ENCODE measurements at places on chromosomes 3 and 15.
A peak's percentile ranks its signal among the peaks of the same experiment; 100 is the strongest.

GRCh38 chr3:77686560-77686959, 646.7 kb downstream of the ROBO2 start:
- DNase-seq = no peak

- peak; percentile 29 for DNase-seq
Measured at GRCh38 chr15:89361451-89362202, 27.0 kb upstream of the POLG start.

DNA sequence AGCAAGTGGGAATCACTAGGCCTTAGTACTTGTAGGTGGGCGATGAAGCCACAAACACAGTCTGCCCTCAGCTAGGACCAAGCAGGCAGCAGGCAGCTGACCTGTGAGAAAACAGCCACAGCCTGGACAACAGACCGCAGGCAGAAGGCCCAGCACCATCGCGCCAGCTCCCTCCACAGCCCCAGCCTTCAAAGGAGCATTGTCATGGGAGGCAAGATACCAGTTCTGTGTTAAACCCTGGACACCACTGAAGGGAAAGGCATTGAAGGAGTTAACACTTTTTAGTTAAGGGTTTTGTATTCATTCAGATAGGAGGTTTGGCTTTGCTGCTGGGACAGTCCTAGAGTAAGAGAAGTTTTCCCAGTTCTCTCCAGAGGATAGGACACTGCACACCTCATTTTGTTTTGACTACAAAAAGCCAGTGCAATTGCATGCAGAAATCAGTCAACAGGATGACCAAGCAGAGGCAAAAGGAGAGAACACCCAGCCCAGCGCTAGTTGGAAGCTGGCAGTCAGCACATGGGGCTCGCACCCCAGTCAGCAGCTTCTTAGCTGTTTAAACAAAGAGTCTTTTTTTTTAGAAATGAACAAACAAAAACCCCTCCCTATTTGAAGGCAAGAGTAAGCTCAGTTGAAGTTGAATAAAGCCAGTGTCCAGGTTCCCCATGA, 286.1 kb upstream of the TPM1 start:
- DNase-seq = no peak

DNA sequence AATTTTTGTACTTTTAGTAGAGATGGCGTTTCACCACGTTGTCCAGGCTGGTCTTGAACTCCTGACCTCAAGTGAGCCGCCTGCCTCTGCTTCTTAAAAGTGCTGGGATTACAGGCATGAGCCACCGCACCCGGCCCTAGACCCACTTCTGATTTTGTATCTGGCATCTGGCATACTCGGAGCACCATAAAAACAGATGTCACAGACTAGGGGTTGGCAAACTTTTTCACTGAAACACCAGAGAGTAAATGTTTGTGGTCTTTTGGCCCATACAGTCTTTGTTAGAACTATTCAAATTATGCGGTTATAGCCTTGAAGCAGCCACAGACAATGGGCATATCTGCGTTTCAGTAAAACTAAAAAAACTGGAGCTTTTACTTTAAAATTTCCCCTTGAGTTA, 110.7 kb downstream of the TJP1 start:
- no peak for DNase-seq

- no peak for DNase-seq
Measured at GRCh38 chr3:109678600-109678999, 341.3 kb upstream of the DPPA4 start.

GRCh38 chr3:150222691-150223489, 185.2 kb upstream of the TSC22D2 start:
- DNase-seq = no peak

DNA sequence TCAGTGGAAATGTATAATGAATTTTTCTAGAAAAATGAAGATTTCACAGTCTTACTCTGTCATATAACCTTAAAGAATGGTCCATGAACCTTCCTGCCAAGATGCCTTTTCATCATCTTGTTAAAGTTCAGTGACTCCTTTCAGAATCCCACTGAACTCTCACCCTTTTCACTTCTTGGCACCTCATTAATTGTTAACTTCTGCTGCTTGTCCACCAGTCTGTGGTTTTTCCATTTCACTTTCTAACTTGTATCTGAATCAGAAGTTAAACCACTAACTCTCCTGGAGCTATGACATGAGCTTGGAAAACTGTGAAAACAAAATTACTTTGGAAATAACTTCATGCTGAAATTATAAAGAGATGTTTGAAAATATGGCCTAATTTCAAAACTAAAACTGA, 281.2 kb upstream of the ALCAM start:
- no peak for DNase-seq

- DNase-seq = no peak
Measured at GRCh38 chr3:39185959-39186691, 6.3 kb downstream of the XIRP1 start.

GRCh38 chr3:49616061-49616460, 58.1 kb upstream of the APEH start:
- no peak for DNase-seq

DNA sequence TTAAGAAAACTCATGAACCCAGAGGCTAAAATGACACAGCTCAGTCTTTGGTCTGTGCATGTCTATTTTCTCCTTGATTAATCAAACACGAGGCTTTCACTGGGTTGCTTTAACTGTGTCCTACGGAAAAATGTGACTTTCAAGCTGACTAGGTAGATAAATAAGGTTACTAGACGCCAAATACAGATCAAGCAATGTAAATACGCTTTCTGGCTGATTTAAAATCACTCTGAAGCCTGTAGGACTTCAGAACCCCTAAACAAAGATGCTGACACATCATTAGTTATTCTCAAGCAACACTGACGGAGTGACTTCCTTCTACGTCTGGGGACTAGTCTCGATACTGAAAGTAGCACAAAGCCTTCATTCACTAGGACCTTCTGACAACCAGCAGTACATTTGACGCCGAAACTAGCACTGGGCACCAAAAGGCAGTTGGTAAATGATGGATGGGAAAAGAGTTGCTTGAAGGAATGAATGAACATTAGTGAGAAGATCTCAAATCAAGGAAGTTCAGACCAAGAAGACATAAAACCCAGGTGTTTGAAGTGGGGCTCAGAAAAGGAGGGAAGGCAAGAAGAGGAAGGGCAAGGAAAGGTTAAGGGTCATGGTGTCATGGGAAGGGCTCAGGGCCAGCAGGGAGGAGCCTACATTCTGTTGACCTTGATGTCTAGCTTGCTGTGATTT, 67.1 kb upstream of the CDV3 start:
- DNase-seq = no peak

DNA sequence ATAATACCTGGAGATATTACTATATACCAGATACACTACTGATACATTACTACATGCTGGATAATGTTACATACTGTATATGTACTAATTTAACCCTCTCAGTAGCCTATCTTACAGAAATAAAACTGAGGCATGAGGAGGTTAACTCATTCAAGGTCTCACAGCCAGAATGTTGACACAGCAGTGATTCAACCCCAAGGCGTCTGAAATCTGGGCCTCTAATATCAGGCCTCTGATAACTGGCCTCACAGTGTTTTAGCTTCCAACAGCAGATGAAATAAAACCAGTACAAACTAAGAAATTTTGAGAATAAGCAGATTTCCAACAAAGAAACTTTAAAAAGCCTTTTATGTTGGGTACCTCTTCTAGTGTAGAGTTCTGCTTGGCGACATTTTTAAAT, 23.4 kb downstream of the DZIP1L start:
- DNase-seq = no peak

- no peak for DNase-seq
Measured at GRCh38 chr3:122067214-122067550, 12.0 kb downstream of the CD86 start.

DNA sequence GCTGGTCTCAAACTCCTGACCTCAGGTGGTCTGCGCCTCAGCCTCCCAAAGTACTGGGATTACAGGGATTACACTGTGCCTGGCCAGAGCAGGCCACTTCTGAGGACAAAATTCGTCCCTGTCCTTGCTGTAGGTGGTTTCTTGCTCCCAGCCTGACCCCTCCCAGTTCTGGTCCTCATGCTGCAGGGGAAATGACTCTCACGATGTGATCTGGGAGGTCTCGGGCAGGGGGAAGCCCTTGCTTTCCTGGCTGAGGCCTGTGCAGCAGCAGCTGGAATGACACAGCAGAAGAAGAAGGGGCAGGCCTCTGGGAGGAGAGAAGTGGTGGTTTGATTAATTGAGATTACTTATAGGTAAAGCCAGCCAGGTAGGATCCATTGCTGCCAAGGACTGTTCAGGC, 39.3 kb downstream of the MEGF11 start:
- DNase-seq = no peak

- no peak for DNase-seq
Measured at GRCh38 chr3:33312361-33312760, 35.1 kb downstream of the FBXL2 start.

DNA sequence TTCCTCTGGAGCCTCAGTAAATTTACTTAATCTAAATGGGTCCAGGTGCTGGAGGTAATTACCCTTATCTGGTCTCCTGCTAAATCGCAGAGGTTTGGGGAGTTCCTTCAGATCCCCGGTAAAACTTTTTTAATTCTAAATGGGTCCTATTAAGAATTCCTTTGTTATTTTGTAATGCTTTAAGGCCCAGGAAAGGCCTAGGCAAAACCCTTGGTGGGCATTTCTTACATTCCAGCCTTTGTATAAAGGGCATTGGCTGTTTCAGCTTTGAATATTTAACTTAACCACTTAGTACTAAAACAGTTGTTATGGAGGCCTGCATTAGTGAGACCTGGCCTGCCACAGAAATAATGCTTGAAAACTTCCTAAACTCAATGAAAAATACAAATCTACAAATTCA, 14.9 kb upstream of the ZNF662 start:
- no peak for DNase-seq

DNA sequence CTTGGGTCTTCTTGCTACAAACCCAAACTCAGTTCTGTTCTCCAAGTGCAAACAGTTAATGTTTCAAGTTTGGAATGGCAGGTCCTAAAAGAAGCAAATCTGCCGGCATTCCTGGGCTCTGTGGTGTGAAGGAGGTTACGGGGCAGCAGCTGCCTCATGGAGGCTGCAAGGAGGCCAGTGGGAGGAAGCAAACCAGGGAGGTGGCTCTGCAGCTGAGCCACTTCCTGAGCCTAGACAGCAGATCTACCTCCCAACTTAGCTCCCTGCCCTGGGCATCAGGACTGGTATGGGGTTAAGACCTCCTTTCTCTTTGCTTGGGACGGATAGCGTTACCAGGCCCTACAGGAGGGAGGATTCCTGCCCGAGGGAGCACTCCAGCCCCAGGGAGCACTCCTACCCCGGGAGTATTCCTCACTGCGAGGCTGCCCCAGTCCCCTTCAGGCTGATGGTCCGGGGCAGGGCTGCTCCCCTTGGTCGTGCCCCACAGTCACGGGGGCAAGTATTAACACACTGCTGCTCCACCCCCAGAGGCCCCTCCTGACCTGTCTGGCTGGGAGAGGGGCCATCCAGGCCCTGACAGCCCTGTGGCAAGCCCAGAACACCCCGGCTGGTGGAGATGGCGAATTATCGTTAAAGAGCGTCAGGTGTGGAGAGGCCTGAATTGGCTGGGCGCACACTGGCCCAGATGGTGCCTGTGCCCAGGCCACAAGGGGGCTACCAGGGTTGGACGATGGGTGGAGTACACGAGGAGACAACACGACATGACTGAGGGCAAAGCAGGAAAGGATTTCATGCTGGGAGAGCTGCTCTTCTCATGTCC, 129.9 kb downstream of the ATP10A start:
- no peak for DNase-seq

DNA sequence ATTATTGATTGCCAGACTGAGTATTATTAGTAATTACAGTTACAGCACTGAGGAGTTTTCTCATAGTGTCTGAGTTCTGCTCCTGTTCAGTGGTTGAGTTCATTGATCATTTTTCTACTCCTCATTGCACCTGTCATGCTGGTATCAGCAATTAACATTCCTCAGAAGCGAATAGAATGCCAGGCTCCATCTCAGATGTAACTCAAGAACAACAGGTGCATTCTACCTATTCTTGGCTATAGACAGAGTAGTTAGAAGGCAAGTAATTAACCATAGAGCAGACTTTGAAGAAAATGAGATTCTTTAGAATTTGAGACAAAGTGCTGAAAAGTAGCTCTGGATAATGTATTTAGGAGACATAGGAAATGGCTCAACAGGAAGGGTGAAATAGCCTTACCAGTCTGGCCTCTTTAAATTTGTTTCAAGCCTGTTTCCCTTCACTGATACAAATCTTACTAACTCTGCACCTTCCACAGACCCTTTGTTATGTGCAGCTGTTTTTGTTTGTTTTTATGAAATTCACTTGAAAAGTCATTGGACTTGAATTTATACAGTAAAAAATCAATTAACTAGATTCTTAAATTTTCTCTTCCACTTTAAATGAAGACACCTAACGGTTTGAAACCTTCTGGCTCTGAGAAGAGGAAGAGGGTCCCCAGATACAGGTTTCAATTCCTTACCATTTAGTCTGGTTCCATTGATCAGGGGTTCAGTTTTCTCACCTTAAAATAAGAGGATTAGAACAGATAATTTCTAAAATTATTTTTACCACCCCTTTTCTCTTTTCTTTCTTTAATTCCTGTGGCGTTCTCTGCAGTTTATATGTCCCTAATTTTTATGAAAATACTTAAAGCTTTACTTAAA, 109.6 kb downstream of the FNDC3B start:
- DNase-seq = no peak

GRCh38 chr3:149415484-149415883, 38.0 kb upstream of the TM4SF1 start:
- DNase-seq = no peak

DNA sequence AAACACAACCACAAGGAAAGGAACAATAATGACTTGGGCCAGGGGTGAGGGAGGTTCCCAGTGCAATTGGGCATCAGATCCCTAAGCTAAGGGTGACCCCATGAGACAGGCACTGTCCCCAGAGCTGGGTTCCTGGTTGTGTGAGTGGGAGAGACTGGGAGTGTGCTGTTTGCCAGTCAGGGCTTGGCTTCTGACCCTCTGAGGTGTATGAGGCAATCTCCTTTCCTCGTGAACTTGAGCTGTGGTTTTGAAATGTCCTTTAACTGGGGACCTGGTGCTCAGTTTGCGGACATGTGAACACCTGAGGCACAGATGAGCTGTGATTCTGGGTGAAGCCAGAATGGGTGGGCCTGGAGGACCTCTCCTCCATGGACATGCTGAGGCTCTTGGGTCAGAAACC, 58.5 kb upstream of the PLXNA1 start:
- DNase-seq = no peak

DNA sequence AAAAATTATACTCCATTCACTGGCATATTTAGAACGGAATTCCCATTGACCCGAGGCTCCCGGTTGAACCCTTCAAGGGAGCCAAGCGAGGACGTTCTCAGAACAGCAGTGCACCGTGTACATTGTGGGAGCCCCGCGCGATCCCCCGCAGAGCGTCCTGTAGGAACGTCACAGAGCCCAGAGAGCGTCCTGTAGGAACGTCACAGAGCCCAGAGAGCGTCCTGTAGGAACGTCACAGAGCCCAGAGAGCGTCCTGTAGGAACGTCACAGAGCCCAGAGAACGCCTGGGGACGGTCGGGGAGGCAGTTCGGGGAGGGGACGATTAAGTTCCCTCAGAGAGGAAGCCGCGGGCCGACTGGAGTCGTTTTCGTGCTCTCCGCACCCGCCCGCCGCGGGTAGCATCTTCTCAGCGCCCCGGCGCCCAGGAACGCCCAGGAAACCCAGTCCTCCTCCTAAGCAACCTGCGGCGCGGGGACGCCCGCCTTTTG, 506 bp upstream of the ATP1B3 start:
- peak; percentile 41 for DNase-seq

Measured in stimulated activated CD8-positive, alpha-beta memory T cell treated with anti-CD3 and anti-CD28 coated beads, Interleukin-4, amount 100 ng/mL, for 1 hour (primary cell).